DND-41 (cell line): ENCODE measurements at places on chromosomes 16 and 17.

GRCh38 chr17:44350733-44351226 is 5.7 kb downstream of the GRN start:
- peaks cover 40% of the 10 kb centered on the region for H3K36me3 ChIP-seq
- H3K27ac ChIP-seq = no peak overlapping the region
- H3K4me3 ChIP-seq = no peak overlapping the region
- DNase-seq = peak; percentile 79

DNA sequence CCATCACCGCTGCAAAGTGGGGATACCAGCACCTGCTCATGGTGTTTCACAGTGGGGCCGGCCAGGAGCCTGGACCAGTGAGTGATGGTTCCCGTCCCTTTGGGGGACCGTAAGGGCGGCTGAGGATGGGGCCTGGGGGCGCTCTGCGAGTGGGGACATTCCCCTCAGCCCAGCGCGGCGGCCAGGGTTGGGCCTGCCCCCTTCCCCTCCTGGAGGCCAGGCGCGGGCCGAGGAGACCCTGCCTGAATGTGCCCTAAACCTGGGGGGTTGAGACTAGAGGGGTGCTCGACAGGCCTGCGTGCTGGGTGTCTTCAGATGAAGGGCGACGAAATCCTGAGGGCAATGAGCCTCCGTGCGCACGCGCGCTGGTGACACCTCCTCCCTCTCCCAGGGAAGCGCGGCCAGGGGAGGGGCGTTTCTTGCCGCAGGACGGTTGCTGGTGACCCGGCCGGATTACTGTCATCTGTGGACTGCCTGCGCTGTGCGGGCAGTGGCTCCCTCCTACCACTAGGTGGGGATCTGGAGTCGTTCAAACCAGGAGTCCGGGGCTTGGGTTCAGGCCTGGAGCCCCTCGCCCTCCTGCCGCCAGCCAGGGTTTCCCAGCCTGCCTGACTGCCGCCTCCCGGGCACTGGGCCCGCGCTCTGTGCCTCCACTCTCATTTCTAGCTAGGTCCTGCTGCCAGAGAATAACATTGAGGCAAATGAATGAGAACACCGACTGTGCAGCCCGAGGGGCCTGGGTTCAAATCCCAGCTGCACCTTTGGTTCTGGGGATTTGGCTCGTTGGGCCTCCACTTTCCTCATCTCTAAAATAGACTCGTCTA is 17.1 kb downstream of the TBX2 start:
- no peak overlapping the region for H3K4me3 ChIP-seq
- H3K27me3 ChIP-seq = peaks cover 30% of the 10 kb centered on the region
- H3K4me1 ChIP-seq = peaks cover 22% of the 10 kb centered on the region
- peak; percentile 59 for DNase-seq
- H3K27ac ChIP-seq = no peak overlapping the region

GRCh38 chr16:57069635-57070370 is 22.6 kb upstream of the CPNE2 start:
- H3K27me3 ChIP-seq = no peaks in the 10 kb centered on the region
- no peak for DNase-seq
- no peak overlapping the region for H3K27ac ChIP-seq

DNA sequence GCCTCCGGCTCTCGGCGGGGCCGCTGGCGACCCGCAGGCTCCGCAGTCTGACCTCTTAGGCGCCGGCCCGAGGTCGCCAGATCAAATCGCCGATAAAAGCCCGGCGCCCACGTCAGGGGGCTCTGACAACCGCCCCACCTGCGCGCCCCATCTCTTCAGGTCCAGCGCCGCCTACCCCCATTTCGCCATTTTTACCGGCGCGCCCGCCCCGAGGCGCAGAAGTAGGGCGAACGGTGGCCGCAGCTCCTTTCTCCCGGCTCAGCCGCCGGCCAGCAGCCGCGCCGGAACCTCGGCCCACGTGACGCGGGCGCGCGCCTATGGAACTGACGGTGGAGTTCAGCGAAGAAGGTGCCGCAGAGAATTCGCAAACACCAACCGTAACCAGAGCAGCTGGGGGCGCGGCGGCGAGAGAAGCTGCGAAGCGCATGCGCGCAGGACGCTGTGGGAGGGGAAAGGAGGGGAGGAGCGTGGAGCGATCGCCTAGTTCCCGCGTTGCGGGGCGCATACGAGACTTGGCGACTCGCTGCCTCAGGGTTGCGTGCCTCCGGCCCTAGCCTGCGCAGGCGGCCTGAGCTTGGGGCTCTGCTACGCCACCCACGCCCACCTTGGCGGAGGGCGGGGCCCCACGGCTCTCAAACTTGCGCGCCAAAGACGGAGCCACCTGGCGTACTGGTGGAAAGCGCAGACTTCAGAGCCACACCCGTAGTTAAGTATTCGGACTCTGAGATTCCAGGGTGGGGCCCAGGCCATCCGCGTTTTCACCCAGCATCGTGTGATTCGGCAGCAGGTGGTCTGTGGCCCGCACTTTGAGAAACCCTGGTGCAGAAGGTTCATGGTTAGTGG is at the start of gene TRIM37:
Gene TRIM37 (minus strand): TSS at position 418 of the 843 bp plus-strand sequence. CDS start 419 bp downstream, outside the sequence.
- peak within 1 kb of the TSS; percentile 93 for H3K27ac ChIP-seq
- peaks cover 72% of the 10 kb centered on the region for H3K4me1 ChIP-seq
- peaks cover 28% of the 10 kb centered on the region for H3K36me3 ChIP-seq
- peak within 1 kb of the TSS; percentile 57 for H3K4me3 ChIP-seq

- H3K4me3 ChIP-seq = no peak overlapping the region
- peak overlapping the region; percentile 51 for H3K27ac ChIP-seq
- H3K27me3 ChIP-seq = no peaks in the 10 kb centered on the region
Observed at GRCh38 chr16:11169641-11170040, 86.4 kb downstream of the SOCS1 start.

- H3K27ac ChIP-seq = no peak overlapping the region
- no peak overlapping the region for H3K4me3 ChIP-seq
- H3K4me1 ChIP-seq = no peaks in the 10 kb centered on the region
- peaks cover 4% of the 10 kb centered on the region for H3K27me3 ChIP-seq
- peaks cover 45% of the 10 kb centered on the region for H3K36me3 ChIP-seq
Observed at GRCh38 chr17:49401971-49402611, 12.6 kb downstream of the PHB1 start.

- peak overlapping the region; percentile 35; the same call in 1 of the 2 replicates for H3K27ac ChIP-seq
- H3K36me3 ChIP-seq = peaks cover 32% of the 10 kb centered on the region
- no peak for DNase-seq
- no peaks in the 10 kb centered on the region for H3K4me1 ChIP-seq
- no peak overlapping the region for H3K4me3 ChIP-seq
- no peaks in the 10 kb centered on the region for H3K27me3 ChIP-seq
Observed at GRCh38 chr17:49730078-49730784, 22.5 kb upstream of the SLC35B1 start.

DNA sequence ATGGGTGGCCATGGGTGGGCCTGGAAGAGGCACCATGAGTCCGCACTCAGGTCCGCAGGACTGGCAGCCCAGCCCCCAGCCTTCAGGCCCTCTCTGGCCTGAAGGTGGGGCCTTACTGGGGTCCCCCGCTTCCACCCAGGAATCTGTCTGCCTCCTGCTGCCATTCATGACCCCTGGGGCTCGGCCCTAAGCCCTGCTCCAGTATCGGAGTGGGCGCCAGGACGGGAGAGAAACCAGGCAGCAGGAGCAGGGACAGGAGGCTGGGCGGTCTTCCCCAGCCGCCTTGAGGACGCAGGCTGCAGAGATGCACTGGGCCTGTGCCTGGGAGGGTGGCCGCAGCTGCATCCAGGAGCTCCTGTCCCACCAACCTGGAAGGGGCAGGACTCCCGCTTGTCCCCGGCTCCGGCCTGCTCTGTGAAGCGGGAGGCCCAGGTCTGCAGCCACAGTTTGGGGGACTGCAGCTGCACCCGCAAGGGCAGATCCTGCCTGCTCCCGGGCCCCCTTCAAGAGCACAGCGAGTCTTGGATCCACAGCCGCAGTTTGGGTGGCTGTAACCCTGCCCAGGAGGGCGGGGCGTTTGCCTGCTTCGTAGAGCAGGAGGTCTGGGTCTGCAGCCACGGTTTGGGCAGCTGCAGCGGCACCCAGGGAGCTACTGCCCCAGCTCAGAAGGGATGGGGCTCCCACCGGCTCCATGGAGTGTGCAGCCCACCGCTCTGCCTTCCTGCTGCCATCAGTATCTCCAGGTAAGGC is 81.8 kb upstream of the DNAJA2 start:
- no peak overlapping the region for H3K4me3 ChIP-seq
- H3K27ac ChIP-seq = no peak overlapping the region
- DNase-seq = no peak

- H3K27ac ChIP-seq = no peak overlapping the region
- no peak for DNase-seq
- H3K36me3 ChIP-seq = no peaks in the 10 kb centered on the region
Observed at GRCh38 chr16:1543085-1543896, 9.8 kb downstream of the TMEM204 start.

GRCh38 chr16:69093974-69094373 is 11.5 kb upstream of the HAS3 start:
- no peak overlapping the region for H3K27ac ChIP-seq
- no peak overlapping the region for H3K4me3 ChIP-seq
- H3K36me3 ChIP-seq = no peaks in the 10 kb centered on the region
- no peak for DNase-seq

GRCh38 chr17:2903193-2903974 is 107.1 kb downstream of the RAP1GAP2 start:
- no peaks in the 10 kb centered on the region for H3K4me1 ChIP-seq
- H3K27ac ChIP-seq = no peak overlapping the region
- no peak for DNase-seq
- H3K27me3 ChIP-seq = no peaks in the 10 kb centered on the region
- H3K36me3 ChIP-seq = no peaks in the 10 kb centered on the region
- no peak overlapping the region for H3K4me3 ChIP-seq

GRCh38 chr17:17177176-17177575 is 29.0 kb downstream of the PLD6 start:
- H3K27me3 ChIP-seq = no peaks in the 10 kb centered on the region
- H3K4me1 ChIP-seq = no peaks in the 10 kb centered on the region
- H3K36me3 ChIP-seq = peaks cover 96% of the 10 kb centered on the region

GRCh38 chr17:56593086-56593645 is 333 bp upstream of the NOG start:
- peaks cover 34% of the 10 kb centered on the region for H3K4me1 ChIP-seq
- peak overlapping the region; percentile 82 for H3K4me3 ChIP-seq
- peak; percentile 48 for DNase-seq
- peaks cover 71% of the 10 kb centered on the region for H3K27me3 ChIP-seq
- H3K27ac ChIP-seq = peak overlapping the region; percentile 72

- no peak overlapping the region for H3K4me3 ChIP-seq
- DNase-seq = no peak
- H3K4me1 ChIP-seq = peaks cover 31% of the 10 kb centered on the region
- H3K36me3 ChIP-seq = no peaks in the 10 kb centered on the region
- H3K27me3 ChIP-seq = no peaks in the 10 kb centered on the region
- no peak overlapping the region for H3K27ac ChIP-seq
Observed at GRCh38 chr16:28935346-28935745, 3.6 kb downstream of the CD19 start.

GRCh38 chr16:51567911-51568310 is 416.8 kb upstream of the SALL1 start:
- no peaks in the 10 kb centered on the region for H3K4me1 ChIP-seq
- H3K36me3 ChIP-seq = no peaks in the 10 kb centered on the region
- no peaks in the 10 kb centered on the region for H3K27me3 ChIP-seq
- H3K27ac ChIP-seq = no peak overlapping the region

- H3K27ac ChIP-seq = no peak overlapping the region
- DNase-seq = no peak
- peaks cover 94% of the 10 kb centered on the region for H3K36me3 ChIP-seq
- H3K4me3 ChIP-seq = no peak overlapping the region
- H3K27me3 ChIP-seq = no peaks in the 10 kb centered on the region
Observed at GRCh38 chr17:8237175-8237574, 10.7 kb downstream of the CTC1 start.

DNA sequence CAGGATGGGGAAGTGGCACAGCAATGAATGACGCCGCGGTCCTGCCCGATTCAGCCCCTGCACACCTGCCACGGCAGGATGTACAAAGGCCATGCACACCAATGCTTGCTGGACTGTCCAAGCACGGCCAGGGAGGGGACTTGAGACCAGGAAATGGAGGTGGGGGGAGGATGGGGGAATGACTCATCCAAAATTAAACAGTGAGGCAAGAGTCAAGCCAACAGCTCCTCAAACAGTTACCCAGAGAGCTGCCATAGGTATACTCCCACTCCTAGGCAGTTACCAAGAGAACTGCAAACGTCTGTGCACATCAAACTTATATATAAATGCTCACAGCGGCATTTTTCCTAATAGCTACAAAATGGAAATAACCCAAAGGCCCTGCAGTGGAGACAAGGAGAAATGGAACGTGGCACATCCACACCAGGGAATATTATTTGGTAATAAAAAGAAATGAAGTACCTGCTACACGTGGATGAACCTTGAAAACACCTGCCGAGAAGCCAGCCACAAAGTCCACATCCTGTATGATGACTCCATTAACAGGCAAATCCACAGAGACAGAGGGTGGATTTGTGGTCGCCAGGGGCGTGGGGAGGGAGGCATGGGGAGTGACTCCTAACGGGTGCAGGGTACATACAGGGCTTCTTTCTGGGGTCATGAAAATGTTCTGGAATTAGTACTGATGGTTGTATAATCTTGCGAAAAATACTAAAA is 54.1 kb downstream of the VAC14 start:
- H3K4me3 ChIP-seq = no peak overlapping the region

- no peak overlapping the region for H3K27ac ChIP-seq
- H3K4me1 ChIP-seq = no peaks in the 10 kb centered on the region
- H3K4me3 ChIP-seq = no peak overlapping the region
- H3K27me3 ChIP-seq = peaks cover 6% of the 10 kb centered on the region
Observed at GRCh38 chr17:32783602-32784001, 93.3 kb downstream of the MYO1D start.

- peaks cover under 1% of the 10 kb centered on the region for H3K27me3 ChIP-seq
- H3K27ac ChIP-seq = no peak overlapping the region
- H3K4me1 ChIP-seq = no peaks in the 10 kb centered on the region
Observed at GRCh38 chr17:51901242-51901641, 257.3 kb downstream of the CA10 start.

GRCh38 chr16:58513874-58514273 is 1.4 kb upstream of the SETD6 start:
- no peaks in the 10 kb centered on the region for H3K4me1 ChIP-seq
- H3K36me3 ChIP-seq = peaks cover 55% of the 10 kb centered on the region
- H3K27ac ChIP-seq = no peak overlapping the region
- no peaks in the 10 kb centered on the region for H3K27me3 ChIP-seq
- H3K4me3 ChIP-seq = no peak overlapping the region

DNA sequence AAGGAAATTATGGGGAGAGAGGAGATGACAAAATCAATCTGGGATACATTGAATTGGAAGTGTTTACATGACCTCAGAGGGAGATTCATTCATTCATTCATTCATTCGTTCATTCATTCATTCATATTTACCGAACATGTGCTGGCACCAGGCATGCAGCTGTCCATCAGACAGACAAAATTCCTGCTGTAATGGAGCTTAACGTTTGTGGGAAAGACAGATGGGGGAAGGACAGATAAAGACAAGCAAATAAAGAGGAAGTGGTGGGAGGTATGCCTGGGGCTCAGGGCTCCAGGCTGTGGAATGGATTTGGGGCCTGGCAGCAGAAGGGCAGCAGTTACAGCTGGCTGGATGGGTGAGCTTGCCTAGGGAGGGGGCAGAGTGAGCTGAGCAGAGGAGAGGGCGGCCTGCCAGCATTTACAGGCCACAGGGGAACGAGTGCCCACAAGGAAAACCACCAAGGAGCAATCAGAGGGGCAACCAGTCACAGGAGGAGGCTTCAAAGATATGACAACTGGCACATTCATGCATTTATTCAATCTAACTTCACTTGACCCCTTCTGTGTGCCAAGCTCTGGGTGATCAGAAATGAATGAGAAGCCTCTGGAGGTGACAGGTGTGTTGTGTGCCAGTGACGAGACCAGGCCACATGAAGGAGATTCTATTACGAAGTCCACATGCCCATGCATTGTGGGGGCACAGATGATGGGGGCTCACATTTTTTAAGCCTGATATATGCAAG is 48.5 kb downstream of the ARHGAP27 start:
- no peak overlapping the region for H3K27ac ChIP-seq
- H3K4me1 ChIP-seq = peaks cover 16% of the 10 kb centered on the region
- no peaks in the 10 kb centered on the region for H3K27me3 ChIP-seq
- peak; percentile 30 for DNase-seq
- H3K4me3 ChIP-seq = no peak overlapping the region
